CD8-positive, alpha-beta memory T cell (primary cell): ENCODE measurements at places on chromosomes 3 and 15.

- DNase-seq = no peak
These were observed 295.7 kb downstream of the UNC13C start for GRCh38 chr15:54273928-54274327.

- DNase-seq = no peak
These were observed 228.4 kb downstream of the MAGI1 start for GRCh38 chr3:65810302-65810701.

DNA sequence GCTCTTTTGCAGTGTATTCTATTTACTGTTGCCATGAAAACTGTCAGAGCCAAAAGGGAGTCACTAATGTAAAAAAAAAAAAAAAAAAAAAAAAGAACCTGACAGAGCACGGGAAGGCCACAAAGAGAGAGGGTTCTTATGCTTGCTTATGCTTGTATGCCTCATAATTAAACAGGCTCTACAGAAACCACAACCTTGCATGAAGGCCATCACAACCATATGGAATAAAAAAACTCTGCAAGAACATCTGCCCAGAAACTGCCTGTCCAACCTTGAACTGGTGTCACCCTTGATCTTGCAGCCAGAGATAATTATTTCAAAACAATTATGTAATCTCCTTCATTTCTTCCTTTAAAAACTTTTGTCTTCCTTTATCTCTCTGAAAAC lies 50.1 kb downstream of the CFAP20DC start:
- no peak for DNase-seq

DNA sequence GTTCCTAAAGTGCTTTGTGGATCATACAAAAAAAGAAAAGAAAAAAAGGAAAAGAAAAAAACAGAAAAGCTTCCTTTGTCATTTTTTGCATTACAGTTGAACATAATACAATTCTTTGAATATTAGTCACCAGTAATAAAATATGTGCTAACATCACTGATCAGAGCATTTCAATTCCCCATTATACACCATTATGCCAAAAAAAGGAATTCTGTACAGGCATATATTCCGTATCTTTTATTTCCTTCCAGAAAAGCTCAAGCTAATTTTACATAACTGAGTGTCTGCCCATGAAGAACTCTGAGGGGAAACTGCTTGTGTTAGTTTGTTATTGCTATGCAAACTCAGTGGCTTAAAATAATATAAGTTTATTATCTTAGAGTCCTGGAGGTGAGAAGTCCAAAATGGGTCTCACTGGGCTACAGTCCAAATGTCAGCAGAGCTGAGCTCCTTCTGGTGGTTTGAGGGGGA lies 377.9 kb downstream of the GAP43 start:
- DNase-seq = no peak

DNA sequence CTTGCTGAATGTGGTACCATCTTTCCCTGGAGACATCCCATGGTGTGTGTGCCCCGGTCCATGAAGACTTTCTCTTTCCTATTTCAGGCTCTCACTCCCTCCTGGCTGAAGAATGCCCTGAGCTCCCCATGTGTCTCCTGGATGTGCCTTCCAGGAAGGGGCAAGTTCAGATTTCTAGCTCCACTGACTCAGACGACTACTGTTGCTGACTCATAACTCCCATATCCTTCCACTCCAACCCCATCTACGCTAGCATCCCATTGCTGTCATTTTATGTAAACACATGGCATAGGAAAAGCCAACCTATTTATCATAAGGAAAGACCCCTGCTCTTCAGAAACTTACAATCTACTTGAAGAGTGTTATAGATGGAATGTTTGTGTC lies 95.0 kb downstream of the ADCY5 start:
- DNase-seq = no peak
